ENCODE measurements at places on chromosomes 13 and 19. TPM values are rescaled to one million over a fixed set of nuclear protein-coding genes. Genes with fewer than 3 reads are reported as not detected.

GRCh38 chr13:27341616-27342015 lies 71.0 kb downstream of the RASL11A start:
- DNase-seq = no peak

- DNase-seq = no peak
Observed at GRCh38 chr13:25489238-25489637, 117.5 kb downstream of the ATP8A2 start.

DNA sequence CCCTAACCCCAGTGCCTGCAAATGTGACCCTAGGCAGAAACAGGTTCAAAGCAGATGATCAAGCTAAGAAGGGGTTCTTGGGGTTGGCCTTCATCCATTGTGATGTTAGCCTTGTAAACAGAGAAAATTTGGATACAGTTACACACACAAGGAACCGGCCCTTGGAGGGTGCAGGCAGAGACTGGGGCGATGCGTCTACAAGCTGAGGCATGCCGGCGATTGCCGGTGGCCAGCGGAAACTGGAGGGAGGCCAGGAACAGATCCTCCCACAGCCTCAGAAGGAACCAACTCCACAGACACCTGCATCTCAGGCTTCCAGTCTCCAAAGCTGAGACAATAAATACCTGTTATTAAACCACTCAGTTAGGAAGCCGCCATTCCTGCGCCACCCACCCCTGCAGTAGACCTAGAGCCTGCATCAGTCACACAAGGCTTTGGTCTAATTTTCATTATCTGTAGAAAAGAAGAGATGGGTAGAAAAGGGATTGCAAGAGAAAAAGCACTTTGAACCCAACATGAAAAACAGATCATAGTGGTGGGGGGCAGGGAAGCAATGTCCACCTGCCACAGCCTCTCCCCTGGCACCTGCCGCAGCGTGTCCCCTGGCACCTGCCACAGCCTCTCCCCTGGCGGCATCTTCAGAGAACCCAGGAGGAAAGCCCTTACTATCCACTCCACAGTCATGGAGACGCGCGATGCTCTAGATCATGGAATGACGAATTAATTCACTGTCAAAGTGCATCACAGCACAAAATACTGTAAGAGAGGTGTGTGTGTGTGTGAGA lies 119.7 kb upstream of the SOX1 start:
- no peak for DNase-seq

PRTN3 gene
- total RNA-seq = 0.72 TPM

C3 gene
- total RNA-seq = 9.1 TPM

MAMSTR gene
- 0.31 TPM for total RNA-seq

Measured in H4 (cell line).